ENCODE measurements at places on chromosomes 4 and X.

DNA sequence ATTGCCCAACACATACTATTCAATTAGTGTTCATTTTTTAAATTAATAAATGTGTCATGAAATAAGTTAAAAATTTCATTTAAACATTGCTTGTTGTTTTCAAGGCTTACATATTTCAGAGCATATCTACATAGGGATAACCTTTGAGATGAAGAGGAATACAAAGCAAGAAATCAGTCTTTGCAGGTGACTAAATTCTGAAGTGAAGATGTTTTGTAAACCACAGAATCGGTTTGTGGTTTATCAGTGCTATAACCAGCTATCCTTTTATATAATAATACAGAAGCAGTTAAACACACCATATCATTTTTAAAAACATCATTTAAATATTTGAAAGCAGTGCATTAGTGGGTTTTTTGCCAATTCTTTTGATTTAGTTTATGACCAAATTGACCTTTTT lies 26.9 kb downstream of the FAM241A start:
- DNase-seq, result no peak

DNA sequence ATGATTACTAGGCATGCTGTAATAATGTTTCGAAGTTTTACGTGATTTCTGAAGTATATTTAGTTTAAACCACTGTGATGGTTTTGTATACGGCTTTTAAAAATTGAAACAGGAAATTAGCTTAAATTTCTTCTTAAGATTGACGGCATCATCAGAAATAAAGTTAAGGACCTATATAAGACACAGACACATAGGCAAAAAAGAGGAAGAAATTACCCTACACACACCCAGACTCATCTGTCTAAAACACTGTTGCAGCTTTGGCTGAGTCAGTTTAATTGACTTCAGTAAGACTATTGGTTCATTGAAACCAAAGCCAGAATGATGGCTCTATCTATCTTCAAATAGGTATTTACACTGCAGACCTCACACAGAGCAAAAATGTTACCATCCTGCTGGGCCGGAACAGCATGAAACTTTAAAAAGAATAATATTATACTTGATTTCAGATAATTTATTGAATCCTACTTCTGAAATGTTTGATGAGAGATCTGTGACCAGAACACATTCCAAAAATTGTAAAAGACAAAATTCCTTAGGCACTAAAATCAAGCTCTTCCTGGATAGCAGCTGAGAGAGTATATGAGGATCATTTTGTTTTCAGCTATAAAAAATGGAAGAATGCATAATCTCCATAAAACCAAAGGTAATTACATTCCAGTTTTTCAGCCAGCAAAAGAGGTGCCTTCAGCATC lies 4.5 kb downstream of the HHIP start:
- DNase-seq, result no peak

DNA sequence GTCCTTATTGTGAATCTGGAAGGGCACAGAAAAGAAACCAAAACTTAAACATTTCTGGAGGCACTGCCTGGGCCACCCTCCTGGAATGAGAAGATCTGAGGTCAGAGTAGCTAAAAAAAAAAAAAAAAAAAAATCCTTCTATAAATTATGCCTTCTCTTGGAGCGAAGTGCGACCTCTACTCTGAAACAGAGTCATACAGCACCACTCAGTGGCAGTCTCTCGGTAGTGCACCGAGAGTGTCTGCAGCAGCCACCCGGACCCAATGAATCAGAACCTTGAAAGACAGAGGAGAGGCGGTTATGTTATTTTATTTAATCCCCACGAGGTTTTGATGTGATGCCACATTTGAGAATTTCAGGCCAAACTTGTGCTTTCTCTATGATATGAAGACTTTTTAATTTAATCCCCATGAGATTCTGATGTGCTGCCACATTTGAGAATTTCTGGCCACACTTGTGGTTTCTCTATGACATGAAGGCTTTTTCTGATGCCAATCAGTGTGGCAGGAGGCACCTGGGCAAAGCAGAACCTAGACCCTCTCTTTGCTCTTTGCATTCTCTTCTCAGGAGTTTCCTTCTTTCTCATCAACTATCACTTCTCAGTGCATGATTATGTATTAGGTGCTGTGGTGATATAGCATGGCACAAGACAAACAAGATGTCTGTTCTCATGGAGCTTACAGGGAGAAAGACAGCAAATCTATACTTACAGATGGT lies 5.6 kb upstream of the CT47C1 start:
- DNase-seq, result no peak

DNA sequence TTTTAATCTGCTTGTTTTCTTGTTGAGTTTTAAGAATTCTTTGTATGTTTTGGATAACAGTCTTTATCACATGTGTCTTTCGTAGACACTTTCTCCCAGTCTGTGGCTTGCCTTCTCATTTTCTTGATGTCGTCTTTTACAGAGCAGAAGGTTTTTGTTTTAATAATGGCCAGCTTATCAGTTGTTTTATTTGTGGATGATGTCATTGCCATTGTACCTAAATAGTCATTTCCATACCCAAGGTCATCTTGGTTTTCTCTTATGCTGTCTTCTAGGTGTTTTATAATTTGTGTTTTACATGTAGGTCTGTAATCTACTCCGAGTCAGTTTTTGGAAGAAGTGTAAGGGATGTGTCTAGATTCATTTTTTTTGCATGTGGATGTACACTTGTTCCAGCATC lies 159.6 kb upstream of the NUDT6 start:
- DNase-seq, result no peak

GRCh38 chr4:2186133-2186864 lies 55.6 kb downstream of the HAUS3 start:
- DNase-seq, result no peak

- no peak for DNase-seq
Observed at GRCh38 chr4:8410641-8411271, 29.8 kb downstream of the ACOX3 start.

- DNase-seq, result no peak
Observed at GRCh38 chrX:151153086-151153485, 23.3 kb upstream of the GPR50 start.

DNA sequence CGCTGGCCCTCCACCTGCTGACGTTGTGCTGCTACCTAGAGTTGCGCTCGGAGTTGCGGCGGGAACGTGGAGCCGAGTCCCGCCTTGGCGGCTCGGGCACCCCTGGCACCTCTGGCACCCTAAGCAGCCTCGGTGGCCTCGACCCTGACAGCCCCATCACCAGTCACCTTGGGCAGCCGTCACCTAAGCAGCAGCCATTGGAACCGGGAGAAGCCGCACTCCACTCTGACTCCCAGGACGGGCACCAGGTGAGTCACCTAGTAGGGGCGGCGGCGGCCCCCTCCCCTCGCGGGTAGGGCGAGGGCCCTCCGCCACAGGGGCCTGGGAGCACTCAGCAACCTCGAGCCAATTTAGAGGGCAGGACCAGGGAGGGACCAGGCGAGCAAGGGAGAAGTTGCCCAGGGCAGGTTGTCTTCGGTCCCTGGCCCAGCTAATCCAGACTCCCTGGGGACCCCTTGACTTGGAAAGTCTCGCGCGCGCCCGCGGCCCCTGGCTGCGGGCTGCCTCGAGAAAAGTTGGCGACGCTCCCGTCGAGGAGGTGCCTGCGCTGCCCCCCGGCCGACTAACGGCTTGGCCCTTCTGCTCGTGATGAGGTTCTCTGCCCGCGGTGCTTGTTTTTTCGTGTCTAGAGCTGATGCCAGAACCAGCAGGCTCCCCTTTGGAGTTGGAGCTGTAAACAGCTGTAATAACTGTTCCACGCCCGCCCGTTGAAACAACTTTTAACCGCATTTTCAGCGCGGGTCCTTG lies 717 bp downstream of the EDA start:
- DNase-seq, result no peak

DNA sequence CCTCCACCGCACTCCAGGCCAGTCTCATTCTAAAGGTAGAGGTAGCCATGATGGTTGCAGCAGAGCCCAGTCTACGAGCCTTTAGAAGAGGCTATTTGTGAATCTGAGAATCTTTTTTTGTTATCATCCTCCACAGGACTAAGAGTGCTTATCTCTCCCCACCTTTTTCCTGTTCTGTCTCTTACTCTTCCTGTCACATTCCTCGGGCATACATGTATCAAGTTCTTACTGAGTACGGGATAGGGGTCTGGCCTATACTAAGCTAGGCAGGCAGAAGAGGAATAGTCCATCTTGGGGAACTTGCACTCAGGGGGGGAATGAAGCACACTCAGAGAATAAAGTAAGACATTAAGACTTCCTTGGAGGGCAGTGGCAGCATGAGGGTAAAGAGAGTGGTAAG lies 25.7 kb downstream of the LAS1L start:
- DNase-seq, result no peak

- no peak for DNase-seq
Observed at GRCh38 chrX:133789829-133790228, 195.6 kb downstream of the GPC3 start.

DNA sequence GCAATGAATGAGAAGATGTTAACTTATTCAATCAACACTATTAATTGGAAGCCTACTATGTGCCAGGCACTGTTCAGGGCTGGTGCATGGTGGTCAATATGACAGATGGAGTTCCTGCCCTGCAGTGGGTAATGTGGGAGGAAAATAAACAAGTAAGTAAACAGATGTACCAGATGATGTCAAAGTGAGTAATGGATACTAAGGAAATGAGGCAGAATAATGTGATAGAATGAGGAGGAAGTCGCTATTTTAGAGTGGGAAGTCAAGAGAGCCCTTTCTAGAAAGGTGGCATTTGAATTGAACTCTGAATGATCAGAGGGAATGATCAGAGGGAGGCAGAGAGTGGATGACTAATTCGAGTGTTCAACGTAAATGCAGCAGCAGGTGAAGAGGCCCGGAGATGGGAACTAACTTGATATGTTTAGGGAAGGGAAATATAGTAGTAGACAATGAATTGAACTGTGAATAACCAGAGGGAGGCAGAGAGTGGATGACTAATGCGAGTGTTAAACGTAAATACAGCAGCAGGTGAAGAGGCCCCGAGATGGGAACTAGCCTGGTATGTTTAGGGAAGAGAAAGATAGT lies 48.3 kb downstream of the HMGB3 start:
- DNase-seq, result no peak

GRCh38 chr4:42638321-42638720 lies 18.6 kb downstream of the ATP8A1 start:
- no peak for DNase-seq

DNA sequence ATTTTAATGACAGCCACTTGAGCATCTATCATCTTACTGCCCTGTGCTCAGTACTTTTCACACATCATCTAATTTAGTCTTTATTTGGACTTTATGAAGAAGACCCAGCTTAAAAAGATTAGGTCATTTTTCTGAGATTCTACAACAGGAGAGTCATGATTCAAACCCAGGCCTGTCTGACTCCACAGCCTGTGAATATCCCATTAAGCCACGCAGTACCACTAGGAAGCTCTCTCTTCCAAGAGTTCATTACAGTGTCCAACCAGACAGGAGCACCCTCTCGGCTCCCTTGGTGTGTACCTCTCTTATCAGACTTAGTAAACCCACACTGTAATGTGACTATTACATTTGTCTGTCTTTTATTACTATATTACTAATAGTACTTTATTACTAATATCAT lies 332.8 kb downstream of the DHX15 start:
- DNase-seq, result no peak

GRCh38 chr4:119394826-119395225 lies 72.9 kb upstream of the FABP2 start:
- no peak for DNase-seq

- no peak for DNase-seq
Observed at GRCh38 chr4:15771216-15772058, 6.7 kb upstream of the CD38 start.

- DNase-seq, result no peak
Observed at GRCh38 chr4:68570122-68570507, 6.0 kb downstream of the UGT2B17 start.

GRCh38 chr4:3017504-3017903 lies 54.1 kb downstream of the GRK4 start:
- no peak for DNase-seq

DNA sequence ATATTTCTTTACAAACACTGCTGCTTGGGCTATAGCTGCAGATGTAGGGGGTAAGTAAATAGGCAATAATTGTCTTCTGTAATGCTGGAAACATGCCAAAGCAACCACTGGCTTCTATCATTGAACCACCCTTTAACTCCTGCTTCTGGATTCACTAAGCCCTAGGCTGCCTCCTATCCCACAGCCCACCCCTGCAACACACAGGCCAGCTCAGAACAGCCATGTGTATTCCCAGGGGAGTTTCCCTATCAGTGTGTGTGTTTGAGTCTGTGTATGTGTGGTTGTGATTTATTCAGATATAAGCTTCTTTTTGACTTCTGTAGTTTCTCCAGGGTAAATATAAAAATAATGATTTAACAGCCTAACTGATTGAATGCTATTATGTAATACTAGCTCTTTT lies 291.3 kb downstream of the PCDH10 start:
- no peak for DNase-seq

DNA sequence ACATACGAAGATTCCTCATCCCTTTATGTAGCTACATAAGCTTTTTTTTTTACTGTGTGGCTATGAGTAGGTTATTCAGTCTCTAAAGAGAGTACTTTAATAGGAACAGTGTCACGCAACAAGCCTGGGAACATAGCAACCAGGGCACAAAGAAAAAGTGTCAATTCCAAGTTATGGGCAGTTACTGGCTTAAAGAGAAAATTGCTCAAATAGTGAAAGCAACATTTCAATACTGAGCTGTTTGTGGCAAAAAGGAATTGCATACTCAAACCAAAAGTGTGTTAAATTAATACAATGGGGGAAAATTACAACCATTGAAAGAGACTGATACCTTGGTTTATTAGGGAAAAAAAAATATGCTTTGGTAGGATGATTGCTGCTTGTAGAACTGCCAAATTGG lies 41.2 kb upstream of the ENOX2 start:
- no peak for DNase-seq

DNA sequence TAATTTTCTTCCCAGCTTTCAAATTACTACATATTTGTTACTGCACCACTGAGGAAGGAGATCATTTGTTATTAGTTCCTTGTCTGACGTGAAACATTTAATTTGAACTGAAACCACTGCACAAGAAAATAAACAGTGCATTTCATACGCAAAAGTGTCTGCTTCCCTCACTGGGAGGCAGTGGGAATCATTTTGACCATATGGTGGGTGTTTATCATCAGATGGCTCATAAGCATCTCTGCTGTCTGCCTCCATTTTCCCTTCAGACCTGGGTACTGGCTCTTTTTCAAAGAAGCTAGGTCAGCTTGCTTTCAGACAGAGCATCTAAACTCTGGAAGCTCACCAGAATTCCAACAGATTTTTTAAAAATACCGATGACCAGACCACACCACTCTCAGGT lies 135.2 kb downstream of the PCDH19 start:
- no peak for DNase-seq
